ENCODE measurements at places on chromosomes 1 and 21. TPM values are rescaled to one million over a fixed set of nuclear protein-coding genes. Genes with fewer than 3 reads are reported as not detected.

The DRAM2 gene
- 27.8 TPM for total RNA-seq

DNA sequence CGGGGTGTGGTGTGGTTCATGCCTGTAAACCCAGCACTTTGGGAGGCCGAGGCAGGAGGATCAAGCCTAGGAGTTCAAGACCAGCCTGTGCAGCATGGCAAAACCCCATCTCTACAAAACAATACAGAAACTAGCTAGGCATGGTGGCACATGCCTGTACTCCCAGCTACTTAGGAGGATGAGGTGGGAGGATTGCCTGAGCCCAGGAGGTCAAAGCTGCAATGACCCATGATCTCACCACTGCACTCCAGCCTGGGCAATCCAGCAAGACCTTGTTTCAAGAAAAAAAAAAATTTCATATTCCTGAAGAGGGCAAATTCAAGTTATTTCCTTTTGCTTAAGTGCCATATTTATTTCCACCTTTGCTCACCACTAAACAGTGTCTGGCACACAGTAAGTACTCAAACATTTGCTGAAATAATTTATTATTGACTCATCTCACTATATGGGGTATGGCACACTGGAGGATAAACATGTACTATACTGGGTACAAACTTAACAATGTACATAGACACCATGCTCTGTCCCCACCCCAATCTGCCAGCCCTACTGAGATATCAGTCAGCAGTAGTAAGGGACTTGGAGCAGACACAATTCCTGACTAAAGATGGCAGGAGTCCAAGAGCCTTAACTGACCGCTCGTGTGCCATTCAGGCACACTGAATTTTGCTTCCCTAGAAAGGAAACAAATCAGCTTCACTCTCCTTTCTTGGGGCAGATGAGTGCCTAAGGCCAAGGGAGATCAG, 15.5 kb downstream of the MEAF6 start:
- no peak for DNase-seq

The KIF21B gene
- 37.6 TPM for total RNA-seq

DNA sequence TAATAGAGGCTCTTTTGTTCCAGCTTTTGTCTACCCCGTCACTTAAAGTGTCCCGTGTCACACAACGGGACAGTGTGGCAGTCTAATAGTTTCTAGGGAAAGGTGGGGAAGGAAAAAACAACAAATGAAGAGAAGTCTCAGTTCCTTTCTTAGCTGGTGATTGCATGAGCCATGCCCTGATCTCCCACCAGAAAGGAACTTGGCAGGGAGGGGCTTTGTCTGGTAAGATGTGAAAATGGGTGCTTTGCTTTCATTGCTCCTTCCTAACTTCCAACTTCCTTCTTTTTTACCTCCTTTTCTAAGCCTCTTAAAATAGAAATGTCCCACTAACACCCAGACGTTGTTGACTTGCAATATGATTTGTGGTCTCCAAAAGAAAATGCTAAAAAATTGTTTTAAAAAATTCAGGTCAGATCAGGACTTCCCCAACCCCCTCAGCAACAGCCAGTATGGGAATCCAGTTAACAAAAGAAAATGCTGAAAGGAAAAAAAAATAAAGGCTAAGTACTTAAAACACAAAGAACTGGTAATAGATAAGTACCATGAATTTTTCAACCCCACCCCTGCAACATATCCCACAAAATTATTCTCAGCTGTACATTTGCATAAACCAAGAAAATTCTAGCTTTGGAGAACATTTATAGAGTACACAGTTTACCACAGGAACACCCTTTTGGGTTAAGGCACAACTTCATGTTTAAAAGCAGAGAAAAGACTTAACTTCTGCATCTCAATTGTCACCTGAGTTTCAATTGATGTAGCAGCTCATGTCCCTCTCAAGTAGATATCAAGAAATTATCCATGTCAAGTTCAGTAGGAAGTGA, 106.2 kb downstream of the NIBAN1 start:
- DNase-seq, result no peak

The SH2D1B gene
- total RNA-seq, result not detected

GRCh38 chr21:15367061-15367626, 302.3 kb upstream of the NRIP1 start:
- DNase-seq, result no peak

The CELA2A gene
- total RNA-seq, result not detected

The OPRD1 gene
- total RNA-seq, result not detected

The ICOSLG gene
- total RNA-seq, result 1.6 TPM

DNA sequence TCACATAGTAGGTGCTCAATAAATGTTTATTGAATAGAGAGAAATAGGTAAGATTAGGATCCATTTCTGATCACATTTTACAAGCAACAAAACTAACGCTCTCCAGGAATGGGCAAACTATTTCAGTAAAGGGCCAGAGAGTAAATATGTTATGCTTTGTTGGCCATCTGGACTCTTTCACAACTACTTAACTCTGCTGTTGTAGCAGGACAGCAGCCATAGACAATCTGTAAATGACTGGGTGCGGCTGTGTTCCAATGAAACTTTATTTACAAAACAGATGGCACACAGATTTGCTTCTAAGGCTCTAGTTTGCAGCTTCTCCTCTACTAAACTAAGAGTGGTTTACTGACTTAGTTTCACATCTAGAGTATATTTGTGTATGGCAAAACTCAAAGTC, 83.0 kb upstream of the BACH1 start:
- no peak for DNase-seq

DNA sequence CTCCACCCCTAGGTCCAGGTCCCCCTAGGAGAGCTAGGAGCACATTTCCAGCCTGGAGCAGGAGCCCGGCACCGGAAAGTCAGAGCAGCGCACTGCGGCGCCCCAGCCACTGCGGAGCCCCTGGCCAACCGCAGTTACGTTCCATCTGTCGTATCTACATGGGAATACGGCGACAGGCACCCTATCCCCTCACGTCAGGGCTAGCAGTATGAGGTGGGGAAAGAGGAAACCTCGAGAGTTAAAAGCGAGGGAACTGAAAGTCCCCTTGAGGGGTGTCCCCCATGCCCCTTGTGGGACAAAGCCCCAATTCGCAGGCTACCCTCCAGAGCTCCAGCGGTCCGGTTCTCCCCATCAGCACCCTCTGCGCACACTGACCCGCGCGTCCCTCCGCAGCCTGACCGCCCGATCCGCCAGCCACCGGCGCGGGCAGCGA, 995 bp downstream of the COLGALT2 start:
- peak; percentile 13 for DNase-seq

GRCh38 chr1:119007670-119008482, 19.7 kb upstream of the TBX15 start:
- no peak for DNase-seq

The ADORA1 gene
- not detected for total RNA-seq

- no peak for DNase-seq
Measured at GRCh38 chr21:35294231-35294898, 245.3 kb upstream of the RUNX1 start.

- DNase-seq, result no peak
Measured at GRCh38 chr1:110040548-110040947, 6.1 kb downstream of the STRIP1 start.

DNA sequence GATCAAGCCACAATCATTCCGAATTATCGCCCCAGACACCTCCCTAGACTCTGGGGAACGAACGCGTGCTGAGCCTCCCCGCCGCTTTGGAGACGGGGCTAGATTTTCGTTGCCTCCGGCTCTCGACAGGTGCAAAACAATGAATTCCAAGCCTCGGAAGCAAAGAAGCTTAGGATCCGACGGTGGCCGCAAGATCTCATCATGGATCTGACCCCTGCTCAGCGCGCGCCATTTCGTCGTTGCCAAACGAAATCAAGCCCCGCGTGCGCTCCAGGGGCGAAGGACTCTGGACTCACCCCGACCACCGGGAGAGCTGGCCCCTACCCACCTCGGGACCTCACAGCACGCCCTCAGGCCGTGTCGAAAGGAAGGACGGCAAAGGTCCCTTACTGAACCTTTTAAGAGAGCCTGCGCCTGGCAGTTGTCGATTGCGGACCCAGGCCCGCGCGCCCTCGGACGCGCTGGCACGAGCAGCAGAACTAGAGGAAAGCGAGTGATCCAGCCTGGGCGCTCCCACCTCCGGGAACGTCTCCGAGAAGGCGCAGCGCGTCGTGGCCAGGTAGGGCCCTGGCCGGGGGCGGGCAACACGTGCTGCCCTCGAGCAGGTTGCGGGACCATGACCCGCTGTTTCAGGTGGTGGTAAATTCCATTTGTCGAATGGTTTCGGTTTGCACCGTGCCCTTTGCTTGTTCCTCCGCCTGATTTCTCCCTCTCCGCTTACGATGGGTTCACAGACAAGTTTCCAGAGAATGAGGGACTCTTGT, 1.6 kb upstream of the RUNX3 start:
- DNase-seq, result no peak

The POTED gene
- not detected for total RNA-seq

DNA sequence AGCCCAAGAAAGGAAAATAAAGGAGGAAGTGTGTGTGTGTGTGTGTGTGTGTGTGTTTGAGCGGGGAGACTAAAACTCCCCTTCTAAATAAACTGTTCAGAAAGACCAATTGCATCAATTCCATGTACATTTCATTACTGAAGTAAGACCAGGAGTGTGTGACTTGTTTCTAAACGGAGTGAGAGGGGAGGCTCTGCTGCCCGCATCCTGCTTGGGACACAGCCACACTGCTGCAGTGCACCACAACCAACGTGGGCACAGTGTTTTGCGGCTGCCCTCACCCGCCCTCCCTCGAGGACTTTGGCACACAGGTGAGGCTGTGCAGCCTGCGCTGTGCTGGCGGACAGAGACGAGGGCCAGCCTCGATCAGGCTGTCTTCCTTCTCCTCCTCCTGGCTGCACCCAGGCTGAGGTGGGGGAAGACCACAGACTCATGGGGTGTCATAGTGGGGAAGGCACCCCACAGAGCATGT, 31.0 kb upstream of the H6PD start:
- no peak for DNase-seq

The IL19 gene
- total RNA-seq, result not detected

The APCS gene
- not detected for total RNA-seq

The HFM1 gene
- not detected for total RNA-seq

The CD160 gene
- 22.3 TPM for total RNA-seq

- DNase-seq, result no peak
Measured at GRCh38 chr1:65195495-65196417, 47.8 kb downstream of the AK4 start.

GRCh38 chr1:27633640-27634176, 1.3 kb downstream of the FGR start:
- DNase-seq, result no peak

The KCNE2 gene
- not detected for total RNA-seq

- no peak for DNase-seq
Measured at GRCh38 chr1:20324704-20325406, 34.2 kb downstream of the VWA5B1 start.

The IVNS1ABP gene
- 208 TPM for total RNA-seq

GRCh38 chr1:56788588-56788987, 30.6 kb downstream of the FYB2 start:
- no peak for DNase-seq

GRCh38 chr21:44295163-44295573, 4.7 kb upstream of the PFKL start:
- no peak for DNase-seq

DNA sequence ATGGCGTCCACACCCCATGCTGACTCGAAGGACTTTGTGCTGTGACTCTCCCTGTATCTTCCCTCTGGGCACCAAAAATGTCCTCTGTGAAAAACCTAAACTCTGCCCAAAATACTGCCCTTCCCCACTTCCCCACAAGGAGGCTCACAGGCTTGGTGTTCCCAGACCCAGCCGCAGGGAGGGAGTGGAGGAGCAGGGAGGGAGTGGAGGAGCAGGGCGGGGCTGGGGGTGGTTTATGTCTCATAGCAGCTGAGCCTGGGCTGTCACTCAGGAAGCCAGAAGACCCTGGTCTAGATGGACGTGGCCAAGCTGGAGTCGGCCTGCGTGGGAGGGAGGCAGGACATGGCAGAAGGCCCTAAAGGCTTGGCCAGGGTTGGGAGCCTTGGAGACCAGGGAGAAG, 461.7 kb downstream of the PTPRU start:
- DNase-seq, result no peak

DNA sequence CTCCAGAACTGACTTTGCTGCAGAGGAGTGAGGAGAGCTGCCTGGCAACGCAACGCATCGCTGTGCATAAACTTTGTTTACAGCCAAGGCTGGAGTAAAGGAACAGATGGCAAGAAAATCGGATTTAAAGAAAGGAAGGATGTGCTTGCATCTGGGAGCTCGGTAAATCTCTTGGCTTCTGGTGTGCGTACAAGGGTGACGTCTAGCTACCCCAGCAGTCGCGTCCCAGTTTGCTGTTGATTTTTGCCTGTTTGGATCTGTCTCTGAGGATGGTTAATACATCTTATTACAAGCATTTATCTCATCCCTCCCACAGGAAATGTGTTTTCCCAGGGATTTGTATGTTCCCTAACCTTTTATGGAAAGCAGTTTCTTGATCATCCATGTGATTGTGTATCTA, 73.3 kb upstream of the RALGPS2 start:
- DNase-seq, result no peak

GRCh38 chr1:154145986-154146385, 8.9 kb downstream of the NUP210L start:
- no peak for DNase-seq

The TAF12 gene
- total RNA-seq, result 37.8 TPM

The GNG4 gene
- total RNA-seq, result 5.2 TPM

The LCE2D gene
- total RNA-seq, result not detected

The ADCY10 gene
- not detected for total RNA-seq

DNA sequence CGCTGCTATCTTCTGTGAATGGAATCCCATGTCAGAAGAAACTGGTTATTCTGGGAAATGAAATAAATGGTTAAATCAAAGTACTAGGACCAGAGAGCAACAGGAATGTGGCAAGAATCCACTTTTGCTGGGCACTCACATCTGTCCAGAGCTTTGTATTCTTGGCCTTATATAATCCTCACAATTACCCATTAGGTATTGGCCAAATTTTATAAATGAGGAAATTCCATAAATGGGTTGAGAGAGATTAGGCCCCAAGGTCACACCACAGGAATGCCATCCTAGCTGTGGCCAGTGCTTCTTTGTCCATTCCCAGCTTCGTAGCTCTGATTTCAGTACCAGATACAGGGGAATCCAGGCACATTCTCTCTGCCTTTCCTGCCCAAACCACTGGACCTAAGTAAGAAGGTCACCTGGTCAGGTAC, 76.1 kb upstream of the HOOK1 start:
- no peak for DNase-seq

DNA sequence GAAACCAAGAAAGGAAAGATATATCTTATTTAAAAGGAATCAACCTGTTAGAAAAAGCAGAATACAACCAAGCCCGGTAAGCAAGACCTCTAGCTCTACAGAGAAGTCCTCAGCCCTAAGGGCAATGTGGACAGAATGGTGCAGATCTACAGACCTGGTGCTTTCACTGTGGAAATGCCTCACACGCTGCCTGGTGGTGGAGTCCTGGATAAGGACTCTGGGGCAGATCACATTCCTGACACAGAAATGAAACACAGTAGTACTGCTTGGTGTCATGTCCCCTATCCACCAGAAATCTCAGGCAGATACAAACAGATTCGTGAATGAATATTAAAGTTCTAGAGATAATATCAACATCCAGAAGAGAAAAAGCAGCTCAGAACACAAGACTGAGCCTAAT, 6.8 kb downstream of the CNN3 start:
- DNase-seq, result no peak

The RPL11 gene
- total RNA-seq, result 1,292 TPM

- DNase-seq, result no peak
Measured at GRCh38 chr1:77188770-77189169, 30.5 kb downstream of the PIGK start.

GRCh38 chr21:38664315-38664714, 141.4 kb upstream of the ETS2 start:
- no peak for DNase-seq

- DNase-seq, result no peak
Measured at GRCh38 chr21:45379901-45380330, 25.0 kb upstream of the COL18A1 start.
